Upper lobe of right lung (tissue), 1 donor: ENCODE measurements at places on chromosomes 5 and 9. TPM values are rescaled to one million over a fixed set of nuclear protein-coding genes. Genes with fewer than 3 reads are reported as not detected.

DNA sequence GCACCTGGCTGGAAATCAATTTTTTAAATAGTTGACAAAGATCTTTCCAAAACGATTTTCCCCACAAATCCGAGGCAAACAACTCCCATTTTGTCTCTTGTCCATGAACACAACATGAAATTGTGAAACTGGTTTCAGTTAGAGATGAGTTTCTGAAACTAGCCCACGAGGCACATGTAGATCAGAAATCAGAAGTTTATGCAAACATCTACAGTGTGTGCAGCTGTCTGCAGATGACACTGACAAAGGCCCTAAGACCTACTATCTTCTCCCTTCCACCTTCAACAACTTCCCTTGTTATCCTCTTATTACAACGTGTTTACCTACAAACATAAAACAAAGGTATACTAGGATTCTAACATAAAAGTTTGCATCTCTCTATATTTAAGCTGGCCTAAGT, 183.3 kb downstream of the DIRAS2 start:
- no peak overlapping the region for H3K4me3 ChIP-seq
- no peak overlapping the region for H3K27ac ChIP-seq
- no peaks in the 10 kb centered on the region for H3K36me3 ChIP-seq
- no peak for DNase-seq
- no peaks in the 10 kb centered on the region for H3K4me1 ChIP-seq

- H3K27me3 ChIP-seq: no peaks in the 10 kb centered on the region
- no peaks in the 10 kb centered on the region for H3K36me3 ChIP-seq
- H3K4me3 ChIP-seq: no peak overlapping the region
- no peaks in the 10 kb centered on the region for H3K4me1 ChIP-seq
- DNase-seq: no peak
These were observed 7.4 kb upstream of the KIAA1958 start for GRCh38 chr9:112479221-112479620.

- no peaks in the 10 kb centered on the region for H3K27me3 ChIP-seq
- no peaks in the 10 kb centered on the region for H3K4me1 ChIP-seq
- H3K27ac ChIP-seq: no peak overlapping the region
- no peak overlapping the region for H3K4me3 ChIP-seq
These were observed 58.1 kb downstream of the STARD4 start for GRCh38 chr5:111454198-111454622.

- DNase-seq: no peak
- H3K4me1 ChIP-seq: no peaks in the 10 kb centered on the region
- no peaks in the 10 kb centered on the region for H3K27me3 ChIP-seq
These were observed at the start of gene CAPSL for GRCh38 chr5:35938568-35939227. Gene CAPSL (minus strand): TSS chr5:35938622. CDS start chr5:35921120, 17,502 bp downstream.

Gene ROPN1L
- total RNA-seq: 1.9 TPM

Gene ARAP3
- total RNA-seq: 42.4 TPM

DNA sequence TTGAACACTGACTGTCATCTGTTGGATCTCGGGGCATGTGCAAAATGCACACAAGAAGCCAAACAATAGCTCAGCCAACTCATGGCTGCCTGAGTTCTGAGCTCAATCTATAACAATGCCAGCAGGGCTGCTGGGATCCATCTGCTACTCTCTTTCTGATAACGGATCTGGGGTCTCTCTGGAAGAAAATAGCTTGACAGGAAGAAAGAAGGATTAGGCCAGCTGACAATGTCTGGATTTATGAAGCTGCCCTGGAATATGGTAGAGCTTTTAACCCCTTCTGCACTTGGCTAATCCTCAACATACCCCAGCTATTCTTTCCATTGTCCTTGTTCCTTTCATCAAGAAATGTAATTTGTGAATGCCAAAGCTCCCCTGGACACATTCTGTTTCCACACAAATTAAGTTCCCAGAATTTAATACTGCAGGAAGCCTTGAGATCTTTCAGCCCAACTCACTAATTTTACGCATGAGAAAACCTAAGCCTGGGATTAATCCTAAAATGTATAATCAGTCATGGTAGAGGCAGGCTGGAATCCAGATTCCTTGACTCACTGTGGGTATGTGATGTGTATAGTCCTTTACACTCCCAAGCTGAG, 62.7 kb upstream of the PCA3 start:
- no peak for DNase-seq
- no peak overlapping the region for H3K4me3 ChIP-seq
- peaks cover 8% of the 10 kb centered on the region for H3K27me3 ChIP-seq
- H3K36me3 ChIP-seq: no peaks in the 10 kb centered on the region
- no peak overlapping the region for H3K27ac ChIP-seq

- no peak overlapping the region for H3K4me3 ChIP-seq
- no peaks in the 10 kb centered on the region for H3K36me3 ChIP-seq
- H3K27ac ChIP-seq: no peak overlapping the region
- no peak for DNase-seq
- H3K27me3 ChIP-seq: no peaks in the 10 kb centered on the region
These were observed 115.6 kb upstream of the TRPM3 start for GRCh38 chr9:71237051-71237450.

Gene LIX1
- not detected for total RNA-seq

DNA sequence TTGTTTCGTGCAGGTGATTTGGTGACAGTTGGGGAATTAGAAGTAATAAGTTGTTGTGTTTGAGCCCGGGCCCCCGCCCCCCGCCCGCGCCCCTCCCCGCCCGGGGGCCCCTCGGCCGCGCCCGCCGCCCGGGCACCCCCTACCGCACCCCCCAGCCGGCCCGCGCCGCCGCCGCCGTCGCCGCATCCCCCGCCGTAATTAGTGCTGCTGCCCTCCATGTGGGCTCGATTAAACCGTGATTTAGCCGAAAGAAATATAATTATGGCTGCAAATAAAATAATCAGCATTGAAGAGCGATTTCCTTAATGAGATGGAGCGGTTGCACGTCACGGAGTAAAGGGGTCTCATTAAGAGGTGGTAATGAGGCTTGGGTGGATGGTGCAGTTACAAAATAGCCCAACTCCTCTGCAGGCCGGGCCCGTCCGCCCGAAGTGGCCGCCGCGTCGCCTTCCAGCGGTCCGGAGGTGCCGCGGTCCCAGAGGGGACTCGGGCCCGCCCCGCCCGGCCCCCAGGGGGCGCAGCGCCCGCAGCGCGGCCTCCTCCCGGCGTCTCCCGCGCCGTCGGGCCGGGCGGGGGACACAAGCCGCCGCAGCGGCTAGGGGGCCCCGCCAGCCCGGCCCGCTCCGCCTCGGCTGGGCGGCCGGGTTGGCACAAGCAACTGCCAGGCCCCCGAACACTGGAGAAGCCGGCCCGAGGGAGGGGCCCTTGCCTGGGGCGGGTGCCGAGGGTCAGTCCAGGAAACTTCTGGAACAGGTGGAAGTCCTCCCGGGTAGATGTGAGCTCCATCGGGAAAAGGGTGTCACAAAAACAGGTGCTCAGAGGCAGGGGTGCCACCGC, 6.9 kb upstream of the OTP start:
- H3K27me3 ChIP-seq: peaks cover 74% of the 10 kb centered on the region
- no peak overlapping the region for H3K4me3 ChIP-seq
- no peak overlapping the region for H3K27ac ChIP-seq
- H3K36me3 ChIP-seq: no peaks in the 10 kb centered on the region

GRCh38 chr5:155189476-155189875, 175.9 kb downstream of the KIF4B start:
- no peak overlapping the region for H3K27ac ChIP-seq
- DNase-seq: no peak
- H3K4me1 ChIP-seq: no peaks in the 10 kb centered on the region
- H3K27me3 ChIP-seq: no peaks in the 10 kb centered on the region

DNA sequence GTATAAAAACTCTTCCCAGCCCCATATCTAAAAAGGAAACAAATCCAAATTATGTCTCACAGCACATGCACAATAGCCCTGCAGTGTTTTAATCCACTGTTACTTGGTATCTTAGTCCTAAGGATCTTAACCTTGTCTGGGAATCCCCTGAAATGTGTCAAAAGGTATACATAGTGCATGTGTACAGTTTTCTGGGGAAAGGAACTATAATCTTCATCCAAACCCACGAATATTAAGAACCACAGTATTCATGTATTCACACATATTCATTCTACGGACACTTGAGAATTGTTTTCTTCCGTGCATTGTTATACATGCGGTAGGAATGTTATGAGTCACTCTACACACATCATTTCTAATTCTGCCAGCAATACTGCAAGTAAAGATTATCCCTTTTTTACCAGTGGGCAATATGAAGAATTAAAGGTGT, 47.8 kb upstream of the SNX2 start:
- no peak for DNase-seq
- H3K4me1 ChIP-seq: no peaks in the 10 kb centered on the region
- H3K27ac ChIP-seq: no peak overlapping the region
- H3K27me3 ChIP-seq: no peaks in the 10 kb centered on the region
- H3K4me3 ChIP-seq: no peak overlapping the region

Gene PAEP
- total RNA-seq: not detected

Gene BTNL3
- not detected for total RNA-seq

DNA sequence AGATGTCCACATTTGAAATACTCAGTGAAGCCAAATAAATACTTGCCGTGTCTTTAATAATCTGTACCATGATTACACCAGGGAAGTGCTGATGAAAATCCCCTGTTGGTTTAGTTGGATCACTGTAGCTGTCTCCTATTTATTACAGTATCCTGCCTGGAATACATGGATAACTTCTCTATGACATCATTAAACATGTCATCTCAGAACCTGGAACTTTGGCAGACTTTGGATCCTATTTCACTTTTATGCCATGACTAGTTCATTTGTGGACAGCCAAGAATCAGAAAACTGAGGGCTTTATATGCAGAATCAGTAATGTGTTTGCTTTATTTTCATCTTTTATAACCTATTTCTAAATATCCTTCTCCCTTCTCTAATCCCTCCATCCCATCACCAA, at the start of gene TXNDC8:
Gene TXNDC8, minus strand, starts transcription at position 137 of the 400 bp plus-strand sequence.
- H3K27me3 ChIP-seq: no peaks in the 10 kb centered on the region
- no peak for DNase-seq
- no peak within 1 kb of the TSS for H3K4me3 ChIP-seq
- H3K27ac ChIP-seq: no peak within 1 kb of the TSS

Gene ZNF474
- total RNA-seq: not detected

DNA sequence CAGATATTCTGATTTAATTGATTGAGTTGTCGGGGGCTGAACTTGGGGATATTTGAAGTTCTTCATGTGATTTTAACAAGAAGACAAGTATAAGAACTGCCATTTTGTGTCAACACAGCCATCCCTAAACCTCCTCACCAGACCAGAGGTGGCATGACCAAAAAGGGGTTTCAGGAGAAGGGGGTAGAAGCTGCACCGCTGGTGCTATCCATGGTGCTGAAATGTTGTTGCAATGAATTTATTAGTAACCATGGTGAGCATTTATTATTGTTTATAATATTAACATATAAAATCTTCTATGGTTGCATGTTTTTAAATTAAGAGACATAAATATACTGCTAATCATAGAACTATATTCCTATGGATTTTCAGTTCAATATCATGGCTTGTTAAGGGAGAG, 72.3 kb downstream of the GNA14 start:
- no peak overlapping the region for H3K27ac ChIP-seq
- H3K4me3 ChIP-seq: no peak overlapping the region
- no peaks in the 10 kb centered on the region for H3K36me3 ChIP-seq
- no peaks in the 10 kb centered on the region for H3K4me1 ChIP-seq
- no peaks in the 10 kb centered on the region for H3K27me3 ChIP-seq
- no peak for DNase-seq

GRCh38 chr5:29697785-29698414, 1495.6 kb upstream of the CDH6 start:
- no peaks in the 10 kb centered on the region for H3K36me3 ChIP-seq
- no peak overlapping the region for H3K4me3 ChIP-seq
- no peaks in the 10 kb centered on the region for H3K4me1 ChIP-seq
- no peak overlapping the region for H3K27ac ChIP-seq

Gene SV2C
- total RNA-seq: 0.32 TPM

GRCh38 chr5:113186061-113186460, 209.5 kb downstream of the DCP2 start:
- no peaks in the 10 kb centered on the region for H3K36me3 ChIP-seq
- no peaks in the 10 kb centered on the region for H3K27me3 ChIP-seq
- no peak for DNase-seq
- no peaks in the 10 kb centered on the region for H3K4me1 ChIP-seq
- H3K27ac ChIP-seq: no peak overlapping the region

DNA sequence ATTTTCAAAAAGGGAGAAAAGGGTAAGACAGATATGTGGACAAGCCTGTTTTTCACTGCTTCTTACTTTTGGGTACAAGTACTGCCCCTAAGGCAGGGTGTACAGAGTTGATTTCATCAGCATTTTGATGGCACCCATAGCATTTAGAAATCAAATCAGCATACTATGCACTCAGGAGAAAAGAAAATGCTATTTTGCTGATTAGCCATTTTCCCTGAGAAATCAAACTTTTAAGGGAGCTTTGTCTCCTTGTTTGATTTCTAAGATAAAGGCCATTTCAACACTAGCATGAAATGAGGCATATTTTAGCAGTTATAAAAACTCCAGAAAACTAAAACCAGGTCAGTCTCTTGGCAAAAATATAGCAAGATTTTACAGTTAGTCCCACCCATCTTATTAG, 2269.4 kb upstream of the WWC1 start:
- no peak for DNase-seq
- H3K36me3 ChIP-seq: no peaks in the 10 kb centered on the region
- H3K4me1 ChIP-seq: no peaks in the 10 kb centered on the region
- H3K4me3 ChIP-seq: no peak overlapping the region

Gene BASP1
- total RNA-seq: 31.1 TPM

DNA sequence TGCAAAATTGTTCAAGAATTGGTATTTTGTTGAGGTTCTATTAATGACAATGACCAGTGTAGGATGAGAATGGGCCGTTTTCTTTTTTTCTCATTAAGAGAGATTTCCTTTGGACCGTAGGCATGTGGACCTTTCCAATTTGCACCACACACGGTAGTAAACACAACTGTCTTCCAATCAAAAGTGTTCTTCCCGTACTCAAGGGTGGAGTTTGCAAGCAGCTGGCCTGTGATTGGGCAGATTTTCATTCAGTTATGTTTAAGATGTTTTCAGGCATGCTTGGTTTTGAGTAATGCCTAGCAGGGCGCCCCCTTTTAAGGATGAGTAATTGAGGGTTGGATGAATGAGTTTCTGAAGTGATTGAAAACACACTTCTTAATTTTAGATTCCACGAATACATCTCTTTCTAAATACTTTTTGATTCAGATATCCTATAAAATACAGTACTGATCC, 2.5 kb downstream of the KDM3B start:
- H3K36me3 ChIP-seq: no peaks in the 10 kb centered on the region
- H3K27me3 ChIP-seq: no peaks in the 10 kb centered on the region
- H3K4me1 ChIP-seq: peaks cover 21% of the 10 kb centered on the region
- peak overlapping the region; percentile 97 for H3K4me3 ChIP-seq
- H3K27ac ChIP-seq: peak overlapping the region; percentile 97

GRCh38 chr9:111866976-111867375, 29.6 kb upstream of the UGCG start:
- no peak for DNase-seq
- H3K4me3 ChIP-seq: no peak overlapping the region
- no peaks in the 10 kb centered on the region for H3K36me3 ChIP-seq
- no peaks in the 10 kb centered on the region for H3K27me3 ChIP-seq
- H3K4me1 ChIP-seq: no peaks in the 10 kb centered on the region

- H3K27ac ChIP-seq: no peak overlapping the region
- no peaks in the 10 kb centered on the region for H3K36me3 ChIP-seq
- no peak for DNase-seq
- H3K27me3 ChIP-seq: no peaks in the 10 kb centered on the region
These were observed 7.3 kb upstream of the RAI14 start for GRCh38 chr5:34648840-34649158.

Gene TUSC1
- total RNA-seq: 15.0 TPM

- no peaks in the 10 kb centered on the region for H3K4me1 ChIP-seq
- DNase-seq: no peak
- H3K27ac ChIP-seq: no peak overlapping the region
- no peaks in the 10 kb centered on the region for H3K36me3 ChIP-seq
- H3K4me3 ChIP-seq: no peak overlapping the region
These were observed 240.4 kb downstream of the FBXL7 start for GRCh38 chr5:15740383-15740782.

- DNase-seq: no peak
- H3K27ac ChIP-seq: no peak overlapping the region
- H3K4me1 ChIP-seq: peaks cover 16% of the 10 kb centered on the region
- no peak overlapping the region for H3K4me3 ChIP-seq
- H3K36me3 ChIP-seq: no peaks in the 10 kb centered on the region
These were observed 39.9 kb upstream of the LPCAT1 start for GRCh38 chr5:1563617-1564181.
